ENCODE measurements at places on chromosomes 2 and 18. TPM values are rescaled to one million over a fixed set of nuclear protein-coding genes. Genes with fewer than 3 reads are reported as not detected.
A peak's percentile ranks its signal among the peaks of the same experiment; 100 is the strongest.

CDK5R2 gene
- total RNA-seq, result not detected

GULP1 gene
- total RNA-seq, result not detected

- no peaks in the 10 kb centered on the region for H3K36me3 ChIP-seq
- H3K4me3 ChIP-seq, result no peak overlapping the region
- H3K27me3 ChIP-seq, result peaks cover 5% of the 10 kb centered on the region
- DNase-seq, result no peak
- H3K27ac ChIP-seq, result no peak overlapping the region
- H3K4me1 ChIP-seq, result no peaks in the 10 kb centered on the region
Measured at GRCh38 chr18:36394486-36394885, 97.0 kb downstream of the FHOD3 start.

CXCR1 gene
- total RNA-seq, result not detected

DNA sequence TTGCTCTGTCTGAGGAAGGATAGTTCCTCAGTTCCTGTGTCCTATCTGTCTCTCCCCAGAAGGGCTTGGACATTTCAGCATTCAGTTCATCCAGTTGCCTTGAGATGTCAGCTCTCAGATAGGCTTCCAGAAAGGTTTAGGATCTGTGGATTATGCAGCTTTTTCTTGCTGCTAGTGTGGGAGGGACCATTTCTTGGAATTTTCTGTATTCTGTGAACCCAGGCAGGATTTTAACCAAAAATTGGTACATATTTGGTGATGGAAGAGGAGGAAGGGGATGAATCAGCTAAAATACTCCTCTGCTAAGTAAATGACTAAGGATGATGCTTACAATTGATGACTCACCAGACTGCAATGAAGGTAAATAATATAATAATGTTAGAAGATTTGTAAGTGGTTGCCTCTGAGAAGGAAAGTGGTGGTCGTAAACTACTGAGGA lies 58.6 kb upstream of the DOCK10 start:
- H3K36me3 ChIP-seq, result no peaks in the 10 kb centered on the region
- H3K4me3 ChIP-seq, result no peak overlapping the region
- H3K4me1 ChIP-seq, result no peaks in the 10 kb centered on the region
- H3K27ac ChIP-seq, result no peak overlapping the region
- no peaks in the 10 kb centered on the region for H3K27me3 ChIP-seq

GRHL1 gene
- total RNA-seq, result 0.25 TPM

- no peak for DNase-seq
- no peak overlapping the region for H3K4me3 ChIP-seq
- no peaks in the 10 kb centered on the region for H3K36me3 ChIP-seq
- no peak overlapping the region for H3K27ac ChIP-seq
- peaks cover 23% of the 10 kb centered on the region for H3K4me1 ChIP-seq
Measured at GRCh38 chr2:126771094-126771493, 115.1 kb downstream of the GYPC start.

DNA sequence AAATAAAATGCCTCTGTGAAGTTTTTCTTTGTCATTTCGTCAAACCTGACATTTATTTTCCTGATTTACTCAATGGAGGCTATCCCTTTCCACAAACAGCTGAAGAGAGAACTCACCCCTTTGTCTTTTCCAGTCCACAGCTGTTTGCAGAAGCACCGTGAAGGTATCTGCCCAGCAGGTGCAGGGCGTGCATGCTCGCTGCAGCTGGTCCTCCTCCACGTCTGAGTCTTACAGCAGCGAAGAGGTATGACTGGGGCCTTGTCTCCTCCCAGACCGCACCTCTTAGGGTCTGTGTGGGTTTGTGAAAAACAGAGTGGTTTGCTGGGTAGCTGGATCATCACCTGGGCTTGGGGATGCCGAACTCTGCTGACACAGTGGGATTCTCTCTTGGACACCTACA lies 9.7 kb downstream of the SPP2 start:
- peaks cover 6% of the 10 kb centered on the region for H3K4me1 ChIP-seq
- H3K27ac ChIP-seq, result no peak overlapping the region
- H3K36me3 ChIP-seq, result no peaks in the 10 kb centered on the region
- no peak overlapping the region for H3K4me3 ChIP-seq

STK17B gene
- total RNA-seq, result 237 TPM

DNA sequence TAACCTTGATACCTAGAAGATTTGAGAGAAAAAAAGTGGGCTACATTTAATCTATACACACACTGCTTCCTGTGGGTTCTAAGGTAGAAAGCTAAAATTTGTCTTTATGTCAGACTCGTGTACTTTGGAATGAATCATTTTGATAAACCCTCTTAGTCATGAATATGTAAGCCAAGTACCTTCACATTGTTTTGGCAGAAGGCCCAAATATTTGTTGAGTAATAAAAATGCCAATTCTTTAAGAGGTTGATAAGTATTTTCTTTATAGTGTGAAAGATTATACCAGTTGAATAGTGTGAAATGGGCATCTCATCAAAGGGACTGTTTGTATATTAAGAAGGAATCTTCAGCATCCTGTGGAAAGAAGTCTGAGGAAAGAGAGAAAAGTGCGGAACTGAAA lies 1464.7 kb upstream of the ZEB2 start:
- no peaks in the 10 kb centered on the region for H3K27me3 ChIP-seq
- H3K36me3 ChIP-seq, result no peaks in the 10 kb centered on the region
- H3K27ac ChIP-seq, result no peak overlapping the region
- DNase-seq, result no peak
- no peak overlapping the region for H3K4me3 ChIP-seq

DNA sequence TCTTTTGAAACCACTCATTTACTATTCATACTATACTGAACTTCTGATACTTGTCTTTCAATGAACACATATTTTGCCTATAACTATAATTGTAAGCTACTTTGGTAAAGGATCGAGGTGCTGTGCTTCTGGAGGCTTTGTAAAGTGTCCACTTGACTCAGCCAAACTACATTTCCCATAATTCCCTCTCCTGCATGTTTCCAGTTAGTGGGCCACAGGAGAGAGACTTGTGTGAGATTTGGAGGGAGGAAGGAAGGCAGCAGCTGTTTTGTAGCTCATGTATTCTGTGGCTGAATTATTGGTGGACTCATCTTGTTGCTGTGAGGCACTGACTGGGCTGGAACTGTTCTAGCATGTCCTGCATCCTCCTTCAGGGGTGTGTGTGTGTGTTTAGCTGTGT lies 328.8 kb downstream of the ARL6IP6 start:
- no peak overlapping the region for H3K27ac ChIP-seq
- no peak overlapping the region for H3K4me3 ChIP-seq
- DNase-seq, result no peak
- no peaks in the 10 kb centered on the region for H3K4me1 ChIP-seq
- no peaks in the 10 kb centered on the region for H3K36me3 ChIP-seq

- DNase-seq, result no peak
- H3K4me1 ChIP-seq, result no peaks in the 10 kb centered on the region
- H3K27ac ChIP-seq, result no peak overlapping the region
- no peak overlapping the region for H3K4me3 ChIP-seq
- H3K36me3 ChIP-seq, result no peaks in the 10 kb centered on the region
Measured at GRCh38 chr2:6474161-6475140, 391.3 kb downstream of the CMPK2 start.

DNA sequence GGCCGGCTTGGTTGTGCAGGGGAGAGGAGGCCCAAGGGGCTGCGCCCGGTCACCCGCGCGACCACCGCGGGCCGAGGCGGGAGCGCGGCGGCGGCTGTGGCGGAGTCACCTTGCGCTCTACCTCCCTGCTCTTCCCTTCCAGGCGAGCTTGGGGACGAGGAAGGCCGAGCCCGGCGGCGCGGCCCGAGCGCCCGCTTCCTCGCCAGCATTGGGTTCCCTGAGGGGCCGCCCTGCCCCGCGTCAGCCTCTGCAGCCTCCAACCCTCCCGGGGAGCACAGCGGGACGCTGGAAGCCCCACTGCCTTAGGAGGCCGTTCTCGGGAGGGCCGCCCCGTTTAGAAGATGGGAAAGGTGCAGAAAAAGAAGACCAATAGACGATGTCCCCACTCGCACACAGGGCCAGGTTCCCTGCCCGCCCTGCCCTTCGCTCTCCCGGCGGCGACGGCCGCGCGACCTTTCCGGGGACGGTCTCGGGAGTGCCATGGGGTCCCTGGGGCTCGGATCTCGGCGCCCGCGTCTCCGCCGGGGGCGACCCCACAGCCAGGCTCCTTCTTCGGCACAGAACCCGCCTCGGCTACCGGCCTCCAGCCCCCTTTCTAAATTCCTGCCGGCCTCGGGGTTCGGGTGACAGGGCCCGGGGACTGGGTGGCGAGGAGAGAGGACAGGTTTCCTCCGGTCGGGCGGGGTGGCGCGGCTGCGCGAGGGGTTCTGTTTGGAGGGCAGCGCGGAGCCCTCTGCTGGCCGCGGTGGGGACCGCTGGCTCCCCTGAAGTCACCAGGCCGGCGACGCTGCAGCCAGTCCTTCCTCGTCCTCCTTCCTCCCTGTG lies 85.5 kb downstream of the HS6ST1 start:
- H3K27ac ChIP-seq, result no peak overlapping the region
- no peaks in the 10 kb centered on the region for H3K36me3 ChIP-seq
- H3K4me3 ChIP-seq, result peak overlapping the region; percentile 72
- H3K4me1 ChIP-seq, result peaks cover 5% of the 10 kb centered on the region
- no peaks in the 10 kb centered on the region for H3K27me3 ChIP-seq

DNA sequence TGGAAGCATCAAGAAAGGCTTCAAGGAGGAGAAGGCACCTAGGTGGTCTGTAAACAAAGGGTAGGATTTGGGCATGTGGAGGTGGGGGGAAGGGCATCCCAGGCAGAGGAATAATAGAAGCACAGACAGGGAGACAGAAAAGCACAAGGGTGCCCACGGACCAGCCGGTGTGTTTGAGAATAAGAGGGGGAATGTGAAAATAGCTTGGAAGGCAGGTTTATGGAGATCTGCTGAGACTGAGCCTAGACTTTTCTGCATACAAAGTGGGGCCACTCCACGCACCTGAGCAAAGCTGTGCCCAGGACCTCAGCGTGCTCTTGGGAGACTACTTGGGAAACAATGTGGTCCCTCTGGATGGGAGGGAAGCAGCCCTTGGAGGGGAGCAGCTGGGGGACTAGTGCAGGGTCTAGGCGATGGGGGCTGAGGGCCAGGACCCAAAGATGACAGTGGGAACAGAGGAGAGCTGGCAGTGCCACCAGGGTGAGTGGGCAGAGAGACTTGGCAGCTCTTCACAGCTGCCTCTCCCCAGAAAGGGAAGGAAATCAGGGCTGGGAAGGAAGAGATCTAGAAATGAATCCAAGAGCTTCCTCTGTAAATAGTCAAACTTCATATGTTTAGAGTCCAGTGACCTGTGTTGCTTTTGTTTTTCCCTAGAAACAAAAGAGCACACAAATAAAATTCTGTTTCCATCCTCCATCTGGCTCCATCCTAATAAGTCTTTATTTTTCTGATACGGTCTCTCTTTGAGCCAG lies 110.7 kb upstream of the SMAD7 start:
- H3K36me3 ChIP-seq, result peaks cover 5% of the 10 kb centered on the region
- H3K27ac ChIP-seq, result no peak overlapping the region
- no peaks in the 10 kb centered on the region for H3K27me3 ChIP-seq
- no peak for DNase-seq

- no peak for DNase-seq
- peaks cover 39% of the 10 kb centered on the region for H3K4me1 ChIP-seq
- no peak overlapping the region for H3K4me3 ChIP-seq
- no peaks in the 10 kb centered on the region for H3K36me3 ChIP-seq
- no peaks in the 10 kb centered on the region for H3K27me3 ChIP-seq
Measured at GRCh38 chr2:2688254-2688653, 357.2 kb upstream of the MYT1L start.

FOXI3 gene
- not detected for total RNA-seq

PROKR1 gene
- total RNA-seq, result not detected

DNA sequence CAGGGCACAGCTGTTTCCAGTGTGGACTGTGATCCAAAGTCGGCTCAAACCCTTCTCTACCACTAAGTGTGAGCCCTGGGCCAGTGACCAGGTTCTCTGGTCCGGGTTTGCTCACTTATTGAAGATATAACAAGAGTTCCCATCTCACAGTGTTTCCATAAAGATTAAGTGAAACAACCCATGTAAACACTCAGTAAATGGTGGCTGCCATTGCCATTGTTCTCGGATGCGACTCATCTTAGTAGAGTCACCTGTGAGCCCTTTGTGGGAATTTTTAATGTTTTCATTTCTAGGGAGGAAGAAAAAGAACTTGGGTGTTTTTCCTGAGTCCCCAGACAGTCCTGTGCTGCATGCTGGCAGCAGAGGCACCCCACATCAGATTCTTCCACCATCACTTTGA lies 53.4 kb downstream of the TPGS2 start:
- H3K27me3 ChIP-seq, result no peaks in the 10 kb centered on the region
- peaks cover 7% of the 10 kb centered on the region for H3K4me1 ChIP-seq
- no peak overlapping the region for H3K4me3 ChIP-seq
- H3K36me3 ChIP-seq, result peaks cover 3% of the 10 kb centered on the region
- DNase-seq, result no peak

GRCh38 chr2:3195641-3196476 lies 181.8 kb downstream of the EIPR1 start:
- no peak overlapping the region for H3K4me3 ChIP-seq
- DNase-seq, result no peak
- H3K27me3 ChIP-seq, result no peaks in the 10 kb centered on the region
- H3K27ac ChIP-seq, result no peak overlapping the region
- peaks cover 9% of the 10 kb centered on the region for H3K36me3 ChIP-seq

- no peak for DNase-seq
- H3K27ac ChIP-seq, result no peak overlapping the region
- peaks cover 9% of the 10 kb centered on the region for H3K36me3 ChIP-seq
- H3K27me3 ChIP-seq, result no peaks in the 10 kb centered on the region
- H3K4me1 ChIP-seq, result peaks cover 12% of the 10 kb centered on the region
Measured at GRCh38 chr2:201769666-201770373, 10.9 kb downstream of the ALS2 start.

DNA sequence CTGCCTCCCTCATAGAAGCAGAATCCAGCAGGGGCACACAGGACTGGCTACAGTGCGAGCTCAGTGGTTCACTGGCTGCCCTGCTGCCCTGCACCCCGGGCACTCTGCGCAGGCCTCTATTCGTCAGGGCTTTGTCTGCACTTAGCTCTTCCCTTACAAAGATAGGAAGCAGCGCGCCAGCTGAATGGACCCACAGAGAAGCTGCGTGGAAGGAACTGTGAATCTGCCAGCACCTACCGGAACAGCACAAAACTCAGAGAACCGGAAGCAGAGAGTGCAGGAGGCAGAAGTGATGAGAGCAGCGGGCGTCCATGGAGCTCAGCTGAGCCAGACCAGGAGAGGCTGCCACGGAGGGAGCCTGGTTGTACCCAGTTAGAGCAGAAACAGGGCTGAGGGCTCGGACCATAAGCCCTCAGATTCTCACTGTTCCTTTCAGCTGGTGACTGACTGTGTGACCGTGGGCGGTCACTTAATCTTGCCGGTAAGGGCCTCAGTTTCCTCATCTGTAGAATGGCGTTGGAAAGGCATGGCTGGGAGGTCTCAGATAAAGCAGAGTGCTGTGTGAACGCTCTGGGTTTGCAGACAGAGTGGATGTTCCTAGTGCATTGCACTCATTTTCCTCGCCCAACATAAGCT lies 23.1 kb upstream of the SLC66A3 start:
- peak overlapping the region; percentile 68 for H3K4me3 ChIP-seq
- H3K27ac ChIP-seq, result peak overlapping the region; percentile 3
- H3K36me3 ChIP-seq, result no peaks in the 10 kb centered on the region
- H3K27me3 ChIP-seq, result no peaks in the 10 kb centered on the region
- DNase-seq, result no peak

- no peak overlapping the region for H3K4me3 ChIP-seq
- H3K4me1 ChIP-seq, result no peaks in the 10 kb centered on the region
- no peak overlapping the region for H3K27ac ChIP-seq
- DNase-seq, result no peak
Measured at GRCh38 chr2:172311921-172312345, 115.5 kb upstream of the ITGA6 start.

MC2R gene
- not detected for total RNA-seq
